ENCODE measurements at places on chromosomes 12 and 14.

DNA sequence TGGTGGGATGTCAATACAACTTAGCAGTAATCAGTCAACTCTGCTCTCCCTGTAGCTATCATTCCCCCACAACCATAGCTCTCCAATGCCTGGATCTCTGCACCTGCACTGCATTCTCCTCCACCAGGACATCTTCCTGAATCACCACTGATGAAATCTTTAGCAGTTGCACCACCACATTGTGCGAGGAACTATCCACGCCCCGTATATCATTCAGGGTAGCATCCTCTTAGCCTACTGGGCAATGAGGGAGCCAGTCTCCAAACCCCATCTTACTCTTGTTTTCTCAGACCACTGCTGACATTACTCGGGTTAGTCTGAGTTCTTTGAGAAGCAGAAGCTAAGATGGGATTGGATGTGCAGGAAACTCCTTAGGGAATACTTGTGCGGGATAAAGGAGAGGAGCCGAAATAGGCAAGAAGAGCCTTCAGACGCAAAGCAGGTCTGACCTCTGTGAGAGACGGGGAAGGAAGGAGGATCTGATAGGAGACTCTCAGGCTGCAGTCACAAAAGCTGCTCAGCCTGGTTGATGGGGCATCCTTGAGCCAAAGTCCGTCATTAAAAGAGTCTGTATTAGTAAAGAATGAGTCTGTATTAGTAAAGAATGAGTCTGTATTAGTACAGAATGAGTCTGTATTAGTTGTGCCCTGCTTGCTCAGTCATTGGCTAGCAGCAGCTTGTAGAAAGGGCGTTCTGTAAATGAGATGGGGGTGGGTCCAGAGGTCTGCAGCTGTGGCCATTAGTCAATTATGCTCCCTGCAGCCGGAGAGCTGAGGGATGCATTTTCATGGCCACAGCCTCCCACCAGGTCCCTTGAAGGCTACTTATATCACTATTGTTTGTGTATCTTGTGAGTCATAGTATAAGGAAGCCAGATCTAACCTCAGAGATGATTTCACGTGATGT is 49.6 kb upstream of the RASSF3 start:
- DNase-seq, result peak; percentile 91

GRCh38 chr14:38208618-38209562 is 1.2 kb downstream of the SSTR1 start:
- DNase-seq, result no peak

- no peak for DNase-seq
Observed at GRCh38 chr12:27303139-27304111, 29.2 kb upstream of the BMAL2 start.

DNA sequence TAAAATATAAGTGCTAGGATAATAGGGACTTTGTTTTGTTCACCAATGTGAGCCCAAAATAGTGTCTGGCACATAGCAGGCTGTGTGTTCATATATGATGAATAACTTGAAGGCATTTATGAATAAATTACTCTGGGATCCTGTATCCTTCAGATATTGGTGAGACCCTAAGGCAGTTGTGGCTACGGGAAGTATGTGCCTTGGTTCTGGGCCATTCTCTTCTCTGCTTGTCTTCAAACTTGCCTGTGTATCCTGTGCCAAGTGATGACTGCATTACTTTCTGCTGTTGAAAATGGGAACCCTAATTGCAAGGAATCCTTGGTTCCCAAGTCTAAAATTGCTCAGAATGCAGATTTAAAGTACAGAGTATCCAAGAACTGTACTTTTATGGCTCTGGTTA is 67.6 kb upstream of the KTN1 start:
- DNase-seq, result no peak

DNA sequence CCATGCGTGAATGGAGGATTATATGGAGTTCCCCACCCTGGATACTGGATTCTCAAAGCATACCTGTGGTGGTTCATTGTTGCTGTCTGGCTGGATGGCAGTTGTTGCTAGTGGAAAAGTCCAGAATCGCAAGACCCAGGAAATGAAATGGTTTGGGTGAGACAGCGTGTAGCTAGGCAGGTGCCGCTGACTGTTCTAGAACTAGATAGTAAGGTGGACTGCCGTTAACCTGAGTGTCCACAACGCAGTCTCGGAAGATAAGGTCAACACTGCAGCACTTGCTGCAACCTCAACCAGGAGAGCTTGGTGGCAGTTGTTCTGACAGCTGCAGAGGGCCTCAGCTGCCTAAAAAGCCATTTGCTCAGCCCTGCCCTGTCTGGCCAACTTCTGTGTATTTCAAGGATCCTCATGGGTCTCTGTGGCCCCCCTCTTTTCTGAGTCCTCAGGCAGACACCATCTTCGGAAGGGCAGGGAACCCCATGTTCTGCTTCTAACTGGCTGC is 15.5 kb upstream of the IRF2BPL start:
- no peak for DNase-seq

DNA sequence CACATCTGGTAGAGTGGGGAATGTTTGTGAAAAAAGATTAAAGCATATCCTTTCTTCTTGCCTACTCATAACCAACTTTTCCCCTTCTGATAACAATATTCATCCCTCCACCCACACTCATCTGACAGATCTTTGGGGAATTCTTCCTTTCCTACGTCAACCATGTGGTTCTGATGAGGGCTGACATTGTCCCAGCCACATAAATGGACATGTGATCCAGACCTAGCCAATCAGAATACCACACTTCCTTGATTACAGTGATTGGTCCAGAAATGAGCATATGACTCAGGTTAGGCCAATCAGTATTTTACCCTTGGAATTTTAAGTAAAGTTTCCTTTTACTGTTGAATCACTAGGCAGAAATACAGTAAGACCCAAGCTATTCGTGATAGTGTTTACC is 58.9 kb downstream of the GPR65 start:
- DNase-seq, result peak; percentile 26

- no peak for DNase-seq
Observed at GRCh38 chr14:22748631-22749068, 17.8 kb upstream of the OXA1L start.

DNA sequence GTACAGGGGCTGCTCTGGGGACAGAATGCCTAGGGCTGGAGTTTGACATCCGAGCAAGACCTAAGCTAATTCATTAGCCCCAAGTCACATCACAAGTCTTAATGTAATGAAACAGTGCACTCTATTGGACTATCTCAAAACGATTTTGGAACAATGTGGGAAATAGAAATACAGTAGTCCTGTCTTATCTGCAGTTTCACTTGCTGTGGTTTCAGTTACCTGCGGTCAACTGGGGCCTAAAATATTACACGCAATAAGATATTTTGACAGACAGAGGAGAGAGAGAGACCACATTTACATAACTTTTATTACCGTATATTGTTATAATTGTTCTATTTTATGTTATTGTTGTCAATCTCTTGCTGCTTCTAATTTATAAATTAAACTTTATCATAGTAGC is 21.1 kb downstream of the MOAP1 start:
- DNase-seq, result peak; percentile 40

GRCh38 chr14:58082011-58082410 is 70.0 kb downstream of the ARMH4 start:
- DNase-seq, result no peak

- peak; percentile 28 for DNase-seq
Observed at GRCh38 chr12:116784238-116784612, 46.1 kb downstream of the RNFT2 start.

DNA sequence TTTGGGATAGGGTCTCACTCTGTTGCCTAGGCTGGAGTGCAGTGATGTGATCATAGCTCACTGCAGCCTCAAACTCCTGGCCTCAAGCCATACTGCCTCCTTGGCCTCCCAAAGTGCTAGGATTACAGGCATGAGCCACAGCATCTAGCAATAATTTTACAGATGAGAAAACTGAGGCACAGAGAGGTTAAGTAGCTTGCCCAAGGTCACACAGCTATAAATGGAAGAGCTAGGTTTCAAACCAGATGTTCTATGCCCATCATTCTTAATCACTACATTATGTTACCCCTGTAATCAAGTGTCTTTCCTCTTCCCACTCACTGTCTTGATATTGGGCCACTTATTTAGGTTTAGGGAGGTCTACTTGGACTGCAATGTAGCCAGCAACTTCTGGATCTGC is 3.6 kb downstream of the SLC17A8 start:
- DNase-seq, result no peak

GRCh38 chr14:92314182-92314581 is 8.8 kb upstream of the SLC24A4 start:
- DNase-seq, result no peak

- DNase-seq, result no peak
Observed at GRCh38 chr12:2633825-2634200, 161.0 kb upstream of the FKBP4 start.

- DNase-seq, result no peak
Observed at GRCh38 chr14:80523518-80524117, 312.3 kb upstream of the DIO2 start.

DNA sequence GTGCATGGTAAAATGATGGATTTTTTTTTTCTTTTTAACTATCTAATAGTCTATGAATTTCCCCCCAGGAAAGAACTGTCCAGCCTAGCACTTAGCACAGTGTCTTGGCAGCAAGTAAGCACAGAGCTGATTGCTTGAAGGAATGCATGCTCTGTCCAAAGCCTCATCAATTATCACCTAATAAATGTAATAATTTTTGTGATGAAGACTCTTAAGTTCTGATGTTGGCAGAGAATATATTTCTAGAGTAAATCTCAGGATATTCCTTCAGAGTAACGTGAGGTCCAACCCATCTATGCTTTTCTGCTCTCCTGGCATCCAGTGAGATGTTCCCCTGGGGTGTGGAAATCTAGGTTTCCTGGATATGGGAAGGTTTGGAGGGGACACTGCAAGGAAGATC is 152.4 kb downstream of the TMX1 start:
- no peak for DNase-seq

DNA sequence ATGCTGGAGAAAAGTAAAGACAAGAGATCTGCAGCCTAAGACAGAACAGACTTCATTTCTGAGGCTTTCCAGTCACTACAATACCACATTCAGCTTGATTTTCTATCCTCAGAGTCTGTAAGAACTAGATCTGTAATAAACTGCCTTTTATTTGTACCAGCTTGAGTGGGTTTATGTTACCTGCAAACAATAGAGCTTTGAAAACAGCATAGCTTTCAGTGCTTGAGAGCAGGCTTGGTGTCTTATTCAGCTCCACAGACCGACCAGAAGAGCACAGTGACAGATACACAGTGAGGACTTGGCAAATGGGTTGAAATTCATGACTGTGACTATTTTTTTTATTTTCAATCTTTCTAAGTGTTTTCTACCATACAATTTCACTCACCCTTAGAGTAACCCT is 207.8 kb upstream of the OTX2 start:
- DNase-seq, result no peak

GRCh38 chr12:72006766-72007165 is 68.1 kb downstream of the TPH2 start:
- no peak for DNase-seq

- no peak for DNase-seq
Observed at GRCh38 chr12:90745211-90745610, 209.8 kb downstream of the CCER1 start.

DNA sequence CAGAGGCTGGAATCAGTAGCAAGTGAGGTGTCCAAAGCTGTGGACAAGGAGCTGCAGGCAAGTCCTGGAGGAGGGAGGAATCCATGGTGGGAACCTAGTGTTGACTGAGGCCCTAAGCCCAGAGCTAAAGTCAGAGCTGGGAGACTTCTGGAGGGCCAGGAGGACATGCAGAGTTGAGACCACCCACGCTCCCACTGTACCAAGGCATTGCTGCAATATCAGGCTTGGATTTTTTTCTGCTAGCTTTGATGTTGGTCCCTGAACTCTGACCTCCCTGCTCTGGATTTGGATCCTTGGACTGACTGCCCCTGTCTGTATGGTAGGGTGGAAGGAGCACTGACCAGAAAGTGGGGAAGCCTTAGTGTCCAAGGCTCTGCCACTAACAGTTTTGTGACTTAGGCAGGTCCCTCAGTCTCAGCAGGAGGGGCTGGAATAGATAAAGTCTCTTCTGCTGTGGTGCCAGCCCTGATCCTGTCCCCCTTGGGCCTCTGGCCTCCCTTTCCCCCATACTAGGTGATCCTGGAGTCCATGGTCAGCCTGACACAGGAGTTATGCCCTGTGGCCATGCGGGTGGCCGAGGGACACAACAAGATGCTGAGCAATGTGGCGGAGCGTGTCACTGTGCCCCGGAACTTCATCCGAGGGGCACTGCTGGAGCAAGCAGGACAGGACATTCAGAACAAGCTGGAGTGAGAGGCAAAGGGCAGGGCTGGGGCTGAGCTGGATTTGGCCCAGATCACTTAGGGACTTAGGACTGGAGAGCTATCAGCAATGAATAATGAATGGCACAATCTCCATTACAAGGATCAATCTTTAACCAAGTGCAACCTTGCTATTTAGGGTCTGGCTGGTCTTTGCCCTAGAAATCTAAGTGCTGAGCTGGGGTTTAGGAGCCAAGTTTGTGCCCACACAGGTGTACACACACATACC is 9.4 kb downstream of the CARMIL3 start:
- no peak for DNase-seq

- DNase-seq, result no peak
Observed at GRCh38 chr14:21231020-21231652, 38.1 kb downstream of the HNRNPC start.

DNA sequence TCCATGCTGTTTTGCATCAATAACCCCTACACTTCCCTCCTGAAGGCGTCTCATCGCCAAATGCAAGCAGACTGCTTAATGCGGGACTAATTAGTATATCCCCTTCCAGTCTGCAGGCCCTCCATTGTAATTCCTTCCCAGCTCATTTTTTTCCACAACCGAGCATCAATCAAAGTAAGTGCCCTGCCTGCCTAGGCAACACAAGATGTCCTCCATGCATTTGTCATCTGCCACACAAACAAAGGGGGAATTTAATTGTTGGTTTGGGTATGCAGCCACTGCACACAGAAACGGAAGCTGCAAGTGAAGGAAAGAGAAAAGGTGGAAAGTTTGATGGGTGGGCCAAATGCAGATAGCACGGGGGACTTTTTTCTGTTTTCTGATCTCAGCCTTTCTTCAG is 168.0 kb downstream of the EGLN3 start:
- no peak for DNase-seq

- peak; percentile 49 for DNase-seq
Observed at GRCh38 chr14:30553311-30553989, 5.5 kb upstream of the G2E3 start.

Data from RKO (cell line).